ENCODE measurements at places on chromosomes 11 and 22.

DNA sequence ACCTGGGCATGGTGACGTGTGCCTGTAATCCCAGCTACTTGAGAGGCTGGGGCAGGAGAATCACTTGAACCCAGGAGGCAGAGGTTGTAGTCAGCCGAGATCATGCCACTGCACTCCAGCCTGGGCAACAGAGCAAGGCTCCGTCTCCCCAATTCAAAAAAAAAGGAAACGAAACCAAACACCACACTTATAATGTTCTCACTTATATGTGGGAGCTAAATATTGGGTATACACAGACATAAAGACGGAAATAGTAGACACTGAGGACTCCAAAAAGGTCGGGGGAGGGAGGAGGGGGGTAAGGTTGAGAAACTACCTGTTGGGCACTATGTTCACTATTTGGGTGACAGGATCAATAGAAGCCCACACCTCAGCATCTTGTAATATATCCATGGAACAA lies 94.3 kb downstream of the GAB2 start:
- DNase-seq = no peak

DNA sequence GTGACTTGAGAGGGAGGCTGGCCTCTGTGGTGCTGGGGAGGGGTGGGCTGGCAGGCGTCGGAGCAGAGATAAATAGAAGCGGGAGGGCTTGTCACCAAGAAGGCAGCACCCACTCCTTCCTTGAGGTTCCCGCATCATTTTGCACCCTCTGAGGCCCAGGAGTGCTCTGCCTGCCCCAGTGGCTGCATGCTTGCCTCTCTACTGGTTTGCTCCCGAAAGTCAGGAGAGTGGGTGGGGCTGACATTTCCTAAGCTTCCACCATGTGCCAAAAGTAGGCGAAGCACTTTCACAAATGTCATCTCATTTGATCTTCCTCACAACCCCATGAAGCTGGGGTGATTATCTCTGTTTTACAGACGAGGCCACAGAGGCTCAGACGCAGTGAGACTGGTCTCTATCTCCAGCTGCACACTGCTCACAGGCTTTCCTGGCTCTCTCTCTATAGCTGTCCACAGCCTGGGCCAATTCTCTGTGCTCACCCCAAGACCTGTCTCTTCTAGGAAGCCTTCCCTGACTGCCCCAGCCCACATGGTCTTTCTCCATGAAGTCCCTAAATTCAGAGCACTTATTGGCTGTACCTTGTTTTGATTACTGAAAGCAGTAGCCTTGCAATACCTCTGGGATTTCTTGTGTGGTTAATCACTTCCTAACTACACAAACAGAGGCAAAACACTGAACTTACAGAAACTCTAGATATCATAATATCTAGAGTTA lies 2.6 kb upstream of the UCP3 start:
- peak; percentile 77 for DNase-seq

GRCh38 chr11:113104691-113105251 lies 143.6 kb downstream of the NCAM1 start:
- DNase-seq = no peak

GRCh38 chr11:17734418-17734911 lies at the start of gene KCNC1:
Gene KCNC1, plus strand, starts transcription at chr11:17734781. Its CDS starts 1,222 bp downstream, at chr11:17736003.
- DNase-seq = no peak

DNA sequence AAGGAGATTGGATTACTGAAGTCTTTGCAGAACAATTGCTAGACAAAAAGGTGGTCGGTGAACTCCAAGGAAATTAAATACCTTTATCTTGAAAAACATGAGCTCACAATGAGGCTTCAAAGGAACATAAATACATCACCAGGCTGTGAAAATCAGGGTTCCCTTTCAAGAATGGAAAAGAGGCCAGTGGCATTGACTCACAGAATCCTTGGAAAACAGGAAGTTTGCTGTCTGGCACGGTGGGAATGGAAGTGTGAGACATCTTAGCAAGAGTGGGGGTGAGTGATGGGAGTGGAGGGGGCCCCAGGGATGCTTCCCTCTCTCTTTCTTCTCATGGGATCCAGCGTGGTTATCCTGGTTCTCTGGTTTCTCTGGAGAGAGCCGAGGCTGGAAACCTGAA lies 48.9 kb upstream of the TBCEL start:
- DNase-seq = no peak

GRCh38 chr22:44627521-44628139 lies 74.4 kb upstream of the PRR5 start:
- DNase-seq = no peak

GRCh38 chr11:87421422-87421821 lies 383.7 kb downstream of the TMEM135 start:
- DNase-seq = peak; percentile 15

- DNase-seq = no peak
Measured at GRCh38 chr22:46073683-46074504, 76.4 kb upstream of the PPARA start.

DNA sequence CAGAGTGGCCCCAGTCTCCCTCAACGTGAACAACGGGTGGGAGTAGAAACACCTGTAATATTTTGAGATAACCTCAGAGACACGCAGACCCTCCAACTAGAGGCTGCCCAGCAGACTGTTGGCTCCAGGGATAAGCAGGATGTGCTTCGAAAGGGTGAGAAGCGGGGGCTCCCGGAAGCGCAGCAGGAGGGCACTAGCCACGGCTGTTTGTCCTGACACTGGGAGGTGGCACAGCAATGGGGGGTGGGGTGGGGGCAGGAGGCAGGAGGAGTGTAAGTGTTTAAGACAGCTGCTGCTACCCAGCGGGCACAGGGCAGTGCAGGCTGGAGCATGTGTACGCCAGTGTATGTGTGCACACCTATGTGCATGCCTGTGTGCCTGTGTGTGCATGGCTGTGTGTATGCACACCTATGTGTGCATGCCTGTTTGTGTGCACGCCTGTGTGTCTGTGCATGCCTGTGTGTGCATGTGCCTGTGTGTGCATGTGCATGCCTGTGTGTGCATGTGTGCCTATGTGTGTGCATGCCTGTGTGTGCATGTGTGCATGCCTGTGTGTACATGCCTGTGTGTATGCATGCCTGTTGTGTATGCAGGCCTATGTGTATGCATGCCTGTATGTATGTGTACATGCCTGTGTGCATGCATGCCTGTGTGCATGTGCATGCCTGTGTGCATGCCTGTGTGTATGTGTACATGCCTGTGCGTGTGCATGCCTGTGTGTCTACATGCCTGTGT lies 154.7 kb downstream of the SHANK2 start:
- DNase-seq = no peak

GRCh38 chr22:28935713-28936112 lies 52.3 kb downstream of the ZNRF3 start:
- no peak for DNase-seq

DNA sequence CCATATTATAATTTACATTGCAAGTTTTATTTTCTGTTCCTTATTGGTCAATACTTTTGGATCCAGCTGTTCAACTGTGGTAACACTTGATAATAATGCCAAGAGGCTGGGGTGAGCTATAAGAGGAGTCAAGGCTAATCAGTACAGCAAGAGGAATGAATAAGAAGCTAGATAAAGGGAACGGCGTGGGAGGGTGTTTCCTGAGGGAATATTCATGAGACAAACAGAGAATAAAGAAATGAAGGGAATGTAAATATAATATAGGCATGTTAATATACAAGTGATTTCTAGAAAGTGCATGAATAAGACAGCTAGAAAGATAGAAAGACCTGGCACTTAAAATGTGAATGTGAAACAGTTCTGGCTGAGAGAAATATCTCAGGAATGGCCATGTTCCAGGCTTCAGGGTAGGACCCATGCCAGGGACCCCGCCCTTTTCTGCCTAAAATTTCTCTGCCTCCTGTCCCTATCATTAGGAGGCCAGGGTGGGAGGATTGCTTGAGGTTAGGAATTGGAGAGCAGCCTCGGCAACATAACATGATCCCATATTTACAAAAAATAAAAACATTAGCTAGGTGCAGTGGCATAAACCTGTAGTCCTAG lies 3.9 kb downstream of the OR51B4 start:
- DNase-seq = no peak

- no peak for DNase-seq
Measured at GRCh38 chr22:50476868-50477267, 2.0 kb upstream of the SBF1 start.

DNA sequence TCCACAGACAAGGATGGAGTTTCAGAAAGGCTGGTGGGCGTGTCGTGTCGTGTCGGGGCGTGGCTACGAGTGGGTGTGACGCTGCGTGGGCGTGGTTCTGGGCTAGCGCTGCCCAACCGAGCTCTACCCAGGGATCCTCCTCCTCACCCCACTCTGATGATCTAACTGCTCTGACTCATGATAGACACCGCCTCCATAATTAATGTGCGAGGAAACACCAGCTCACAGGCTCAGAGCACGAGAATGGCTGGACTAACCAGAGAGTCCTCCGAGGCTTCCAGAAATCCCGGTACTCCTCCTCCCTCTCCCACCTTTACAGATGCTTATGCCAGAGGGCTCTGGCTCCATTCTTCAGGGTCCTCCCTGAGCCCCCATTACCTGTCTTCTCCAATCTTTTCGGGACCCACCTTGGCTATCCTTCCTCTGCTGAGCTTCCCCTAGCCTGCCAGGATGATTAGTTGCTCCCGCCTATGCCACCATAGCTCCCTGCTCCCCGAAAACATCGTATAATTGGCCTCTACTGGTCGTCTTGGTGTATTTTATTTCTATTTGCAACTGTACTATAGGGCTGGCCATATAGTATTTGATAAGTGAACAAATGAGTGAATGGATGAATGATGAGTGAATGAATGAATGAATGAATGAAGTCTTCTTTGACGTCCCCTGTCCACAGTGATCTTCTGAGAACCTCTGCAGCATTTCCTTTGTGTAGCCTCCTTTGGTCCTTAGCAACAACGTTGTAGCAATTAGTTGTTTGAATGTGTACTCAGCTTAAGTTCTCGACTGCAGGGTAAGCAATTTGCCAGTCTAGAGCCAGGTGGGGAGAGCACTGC lies 21.7 kb downstream of the TMPRSS13 start:
- peak; percentile 76 for DNase-seq

DNA sequence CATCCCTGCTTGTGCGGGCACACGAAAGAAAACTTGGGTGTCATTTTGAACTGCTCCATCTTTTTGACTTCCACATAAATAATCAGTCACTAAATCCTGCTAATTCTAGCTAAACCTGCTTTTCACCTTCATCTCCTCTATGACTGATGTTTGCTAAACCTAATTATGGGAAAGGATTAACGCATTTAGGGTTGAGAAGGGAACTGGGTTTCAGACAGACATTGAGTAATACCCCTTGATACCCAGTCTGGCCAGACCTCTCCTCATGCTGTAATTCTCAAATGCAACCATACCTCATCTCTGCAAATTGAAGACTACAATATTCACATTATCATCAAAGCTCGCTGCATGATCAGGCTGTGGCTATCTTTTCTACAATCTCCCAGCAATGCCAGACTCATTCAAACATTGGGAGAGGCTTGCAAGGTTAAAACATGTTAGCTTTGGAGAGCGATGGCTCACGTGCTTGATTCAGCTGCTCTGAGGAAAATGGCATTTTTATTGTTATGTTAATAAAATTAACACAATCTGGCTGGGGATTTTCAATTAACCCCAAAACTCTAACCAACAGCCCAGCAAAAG lies 2.4 kb downstream of the HPS4 start:
- no peak for DNase-seq

- DNase-seq = no peak
Measured at GRCh38 chr22:37985751-37986281, 1.5 kb upstream of the SOX10 start.

DNA sequence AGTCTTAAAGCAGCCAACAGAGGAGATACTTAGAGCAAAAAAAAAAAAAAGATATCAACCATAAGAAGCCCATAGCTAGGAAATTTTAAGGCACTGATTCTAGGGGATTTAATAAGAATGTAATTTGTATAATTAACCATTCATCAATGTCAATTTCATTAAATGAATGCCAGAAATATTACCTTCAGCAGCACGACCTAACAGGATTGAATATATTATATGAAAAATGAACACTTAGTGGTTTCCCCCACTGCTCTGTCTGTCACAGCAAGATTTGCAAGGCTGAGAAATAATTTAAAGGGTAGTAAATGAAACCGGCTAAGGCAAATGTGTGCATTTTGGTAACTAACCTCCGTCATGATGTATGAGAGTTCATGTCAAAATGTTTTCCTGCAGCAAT lies 319.9 kb downstream of the KIRREL3 start:
- DNase-seq = no peak

GRCh38 chr11:95269036-95269819 lies 38.2 kb upstream of the SESN3 start:
- DNase-seq = no peak

DNA sequence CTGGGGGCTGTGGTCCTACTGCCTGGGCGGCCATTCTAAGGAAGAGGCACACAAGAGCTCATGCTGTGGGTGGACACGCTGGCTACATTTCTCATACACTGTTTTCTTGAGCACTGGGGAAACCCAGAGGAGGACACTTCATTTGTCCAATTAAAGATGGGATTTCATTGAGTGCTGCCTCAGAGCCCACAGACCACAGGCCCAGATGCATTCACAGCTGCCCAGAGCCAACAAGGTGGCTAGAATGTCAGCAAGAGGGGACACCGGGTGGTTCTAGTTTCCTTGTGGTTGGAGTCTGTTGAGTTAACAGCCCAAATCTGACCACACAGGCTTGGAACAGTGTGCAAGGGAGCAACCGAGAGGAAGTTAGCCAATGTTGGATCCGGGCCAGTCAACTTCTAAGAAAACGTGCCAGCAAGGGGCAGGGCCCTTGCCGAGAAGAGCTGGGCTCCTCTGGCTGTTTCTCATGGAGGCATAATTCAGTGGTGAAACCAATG lies 35.0 kb upstream of the SORL1 start:
- DNase-seq = peak; percentile 57

DNA sequence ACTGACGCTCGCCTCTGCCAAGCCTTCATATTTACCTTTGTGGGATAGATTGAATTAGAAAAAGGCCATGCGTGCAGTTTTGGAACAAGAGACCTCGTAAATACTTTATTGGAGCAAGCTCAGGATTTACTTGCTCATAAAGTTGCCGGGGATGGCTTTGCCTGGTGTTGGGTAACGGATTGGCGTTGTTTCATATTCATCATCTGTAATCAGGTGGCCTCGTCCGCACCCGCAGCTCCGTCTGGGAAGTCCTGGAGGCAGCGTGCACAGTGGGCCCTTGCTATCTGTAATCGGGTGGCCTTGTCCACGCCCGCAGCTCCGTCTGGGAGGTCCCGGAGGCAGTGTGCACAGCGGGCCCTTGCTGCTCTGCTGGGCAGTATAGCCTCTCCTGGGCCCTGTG lies 1209.3 kb downstream of the BRD1 start:
- DNase-seq = no peak

DNA sequence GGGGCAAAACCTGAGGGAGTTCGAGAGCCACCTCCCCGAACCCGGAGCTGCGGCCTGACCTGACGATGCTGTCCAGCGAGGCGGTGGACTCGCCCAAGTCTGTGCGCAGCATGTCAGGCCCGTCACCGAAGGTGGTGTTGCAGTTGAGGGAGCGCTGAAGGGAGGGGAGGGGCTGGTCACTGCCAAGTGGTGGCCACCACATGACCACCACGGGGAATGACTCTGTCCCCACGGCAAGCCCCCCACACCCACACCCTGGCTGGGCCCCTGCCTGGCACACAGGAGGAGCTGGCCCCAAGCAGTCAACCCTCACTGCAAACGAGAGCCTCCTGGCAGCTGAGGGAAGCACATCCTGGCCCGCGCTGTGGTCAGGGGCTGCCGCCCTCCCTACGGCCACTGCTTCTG lies 30.8 kb downstream of the TRMU start:
- DNase-seq = no peak

All from activated CD4-positive, alpha-beta T cell treated with anti-CD3 and anti-CD28 coated beads, Interleukin-2, amount 50 U/mL, for 48 hours (primary cell).